ENCODE measurements at places on chromosomes 11 and 22.

- DNase-seq: no peak
Measured at GRCh38 chr11:3867209-3868091, 12.0 kb downstream of the STIM1 start.

- DNase-seq: no peak
Measured at GRCh38 chr11:46541593-46542371, 52.0 kb downstream of the AMBRA1 start.

GRCh38 chr11:70466596-70466995, 68.3 kb downstream of the CTTN start:
- DNase-seq: no peak

DNA sequence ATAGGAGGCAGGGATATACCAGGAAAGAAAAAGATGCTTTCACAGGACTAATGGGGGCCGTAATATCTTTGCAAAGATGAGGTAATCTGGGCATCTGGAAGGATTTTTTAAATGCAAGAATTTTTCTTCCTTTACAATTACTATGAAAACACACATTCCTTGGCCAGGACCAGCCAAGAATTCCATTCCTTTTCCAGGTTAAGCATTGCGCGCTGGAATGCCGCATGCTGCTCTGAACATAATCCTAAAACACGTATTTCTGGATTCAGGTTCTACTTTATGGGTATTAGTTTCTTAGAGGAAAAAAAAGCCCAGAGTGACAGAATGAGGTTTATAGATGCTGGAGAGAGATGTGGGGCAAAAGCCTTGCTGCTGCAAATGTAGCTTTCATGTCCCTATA, 99.4 kb upstream of the SORL1-AS1 start:
- no peak for DNase-seq

- DNase-seq: no peak
Measured at GRCh38 chr11:11569936-11570491, 51.8 kb downstream of the GALNT18 start.

DNA sequence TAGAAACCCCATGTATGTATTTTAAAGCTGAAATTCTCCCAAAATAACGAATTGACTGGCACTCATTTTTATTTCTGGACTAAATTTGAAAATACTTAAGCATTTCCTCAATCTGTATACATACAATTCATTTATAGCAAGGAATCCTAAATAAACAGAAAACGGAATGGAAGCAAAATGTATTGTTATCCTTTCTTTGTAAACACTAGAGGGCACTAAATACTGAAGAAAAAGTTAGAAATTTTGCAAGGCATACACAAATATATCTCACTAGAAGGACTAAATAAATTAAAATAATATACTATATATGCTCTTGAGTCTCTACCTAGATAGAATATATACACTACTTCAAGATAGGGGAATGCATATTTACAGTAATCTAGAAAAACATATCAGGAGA, 23.1 kb upstream of the ANO5 start:
- DNase-seq: no peak

DNA sequence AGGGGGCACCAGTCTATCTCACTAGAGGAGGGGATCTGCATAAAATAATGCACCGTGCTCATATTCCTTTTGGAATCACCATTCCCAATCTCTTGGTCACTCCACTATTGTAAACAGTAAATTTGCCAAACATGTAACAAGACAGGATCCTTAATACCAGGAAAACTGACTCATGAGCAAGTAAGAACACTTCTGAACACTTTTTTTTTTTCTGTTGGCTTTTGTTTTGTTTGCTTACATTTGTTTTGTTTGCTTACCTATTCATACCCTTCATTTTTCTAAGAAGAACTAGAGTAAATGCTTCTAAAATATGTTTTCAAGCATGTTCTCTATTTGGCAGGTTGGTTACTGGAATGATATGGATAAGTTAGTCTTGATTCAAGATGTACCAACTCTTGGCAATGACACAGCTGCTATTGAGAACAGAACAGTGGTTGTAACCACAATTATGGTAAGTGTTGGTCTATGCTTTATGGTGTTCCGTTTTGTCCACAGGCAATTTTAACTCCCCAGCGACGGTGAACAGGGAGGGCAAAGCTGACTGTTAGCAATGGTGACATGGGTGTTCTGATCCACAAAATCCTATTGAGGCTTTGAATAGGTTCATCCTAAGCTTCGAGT, 111.8 kb downstream of the MSANTD4 start:
- DNase-seq: no peak

- no peak for DNase-seq
Measured at GRCh38 chr22:42719656-42720262, 911 bp downstream of the A4GALT start.

GRCh38 chr11:73553266-73553665, 44.6 kb downstream of the FAM168A start:
- DNase-seq: no peak

- DNase-seq: no peak
Measured at GRCh38 chr11:134406264-134407185, 5.5 kb downstream of the B3GAT1 start.

- DNase-seq: no peak
Measured at GRCh38 chr11:19874266-19874665, 161.6 kb downstream of the NAV2 start.

- no peak for DNase-seq
Measured at GRCh38 chr11:85355921-85356320, 271.2 kb downstream of the DLG2 start.

- DNase-seq: no peak
Measured at GRCh38 chr11:128627666-128628324, 40.4 kb upstream of the ETS1 start.

GRCh38 chr11:114281388-114281956, 14.7 kb upstream of the NNMT start:
- DNase-seq: no peak

- no peak for DNase-seq
Measured at GRCh38 chr11:8234425-8234821, 29.3 kb downstream of the LMO1 start.

- DNase-seq: no peak
Measured at GRCh38 chr11:1438261-1438966, 48.2 kb downstream of the MOB2 start.
